ENCODE measurements at places on chromosomes 1 and 21. TPM values are rescaled to one million over a fixed set of nuclear protein-coding genes. Genes with fewer than 3 reads are reported as not detected.

F13B gene
- total RNA-seq = not detected

SPRR2A gene
- total RNA-seq = not detected

DCST1 gene
- not detected for total RNA-seq

TMOD4 gene
- not detected for total RNA-seq

OR4F29 gene
- not detected for total RNA-seq

ZBTB8A gene
- total RNA-seq = 4.5 TPM

TNFRSF25 gene
- total RNA-seq = 3.7 TPM

LCE3E gene
- not detected for total RNA-seq

C1orf94 gene
- total RNA-seq = not detected

CFHR3 gene
- total RNA-seq = 0.10 TPM

IQGAP3 gene
- 11.6 TPM for total RNA-seq

ATAD3C gene
- not detected for total RNA-seq

IGSF21 gene
- total RNA-seq = not detected

STIL gene
- total RNA-seq = 10.9 TPM

RAB7B gene
- total RNA-seq = 1.4 TPM

AGBL4 gene
- total RNA-seq = not detected

SLC35F3 gene
- total RNA-seq = 4.1 TPM

ORC1 gene
- total RNA-seq = 17.8 TPM

KRTAP10-11 gene
- total RNA-seq = not detected

SPOCD1 gene
- total RNA-seq = 7.8 TPM

ZNF683 gene
- not detected for total RNA-seq

NBPF3 gene
- 6.3 TPM for total RNA-seq

RHD gene
- not detected for total RNA-seq

HSPA6 gene
- 3.1 TPM for total RNA-seq

TCHHL1 gene
- not detected for total RNA-seq

FCRLA gene
- total RNA-seq = not detected

ALPL gene
- total RNA-seq = 0.25 TPM

XCL2 gene
- not detected for total RNA-seq

SLAMF8 gene
- not detected for total RNA-seq

LRRN2 gene
- 15.6 TPM for total RNA-seq

TSTD1 gene
- total RNA-seq = not detected

GBP4 gene
- total RNA-seq = not detected

PAPPA2 gene
- total RNA-seq = not detected

TRIM58 gene
- total RNA-seq = not detected

OR10Z1 gene
- total RNA-seq = not detected

VCAM1 gene
- total RNA-seq = not detected

RGSL1 gene
- not detected for total RNA-seq

ERMAP gene
- total RNA-seq = 3.5 TPM

HTR6 gene
- total RNA-seq = 0.22 TPM

LPGAT1 gene
- total RNA-seq = 31.5 TPM

C2CD4D gene
- total RNA-seq = not detected

MEF2D gene
- 36.0 TPM for total RNA-seq

LEMD1 gene
- total RNA-seq = not detected

TMEM82 gene
- total RNA-seq = not detected

TRABD2B gene
- total RNA-seq = 0.34 TPM

PADI2 gene
- 1.3 TPM for total RNA-seq

Data from A549 treated with RU486 at 1 μM for 4 hours (cell line).